ENCODE measurements at places on chromosomes 1 and 21. TPM values are rescaled to one million over a fixed set of nuclear protein-coding genes. Genes with fewer than 3 reads are reported as not detected.

- peak; percentile 55 for DNase-seq
Observed at GRCh38 chr1:34164771-34165391, at the start of gene CSMD2. Gene CSMD2, minus strand, starts transcription at chr1:34165230. Its CDS starts 133 bp downstream, at chr1:34165097.

DNA sequence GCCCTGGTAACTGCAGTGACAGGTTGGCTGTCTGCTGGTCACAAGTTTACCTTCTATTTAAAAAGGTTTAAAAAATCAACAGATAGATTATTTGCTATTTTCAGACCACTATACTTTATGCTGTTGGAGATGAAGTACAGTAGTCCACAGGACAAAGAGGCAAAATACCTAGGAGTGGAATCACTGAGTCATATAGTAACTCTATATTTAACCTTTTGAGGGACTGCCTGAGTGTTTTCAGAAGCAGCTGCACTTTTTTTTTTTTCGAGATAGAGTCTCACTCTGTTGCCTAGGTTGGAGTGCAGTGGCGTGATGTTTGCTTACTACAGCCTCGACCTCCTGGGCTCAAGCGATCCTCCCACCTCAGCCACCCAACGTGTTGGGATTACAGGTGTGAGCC lies 11.7 kb downstream of the CNIH4 start:
- no peak for DNase-seq

DNA sequence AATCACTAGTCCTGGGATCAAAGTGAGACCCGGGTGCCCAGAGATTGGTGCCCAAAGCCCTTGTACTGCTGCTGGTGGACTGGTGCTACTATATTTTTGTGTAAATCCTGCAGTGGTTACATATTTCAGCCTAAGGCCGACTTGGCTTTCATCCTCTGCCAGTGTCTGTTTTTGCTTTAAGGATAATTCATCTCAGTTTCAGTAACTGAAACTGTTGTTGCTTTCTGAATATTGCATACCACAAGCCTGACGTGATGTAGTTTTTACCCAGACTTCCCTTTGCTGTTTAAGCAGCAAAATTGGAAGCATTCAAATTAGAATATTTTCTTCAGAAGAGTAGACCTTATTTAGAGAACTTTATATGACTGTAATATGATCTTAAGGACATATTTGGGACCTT lies 341.8 kb downstream of the RYR2 start:
- no peak for DNase-seq

DNA sequence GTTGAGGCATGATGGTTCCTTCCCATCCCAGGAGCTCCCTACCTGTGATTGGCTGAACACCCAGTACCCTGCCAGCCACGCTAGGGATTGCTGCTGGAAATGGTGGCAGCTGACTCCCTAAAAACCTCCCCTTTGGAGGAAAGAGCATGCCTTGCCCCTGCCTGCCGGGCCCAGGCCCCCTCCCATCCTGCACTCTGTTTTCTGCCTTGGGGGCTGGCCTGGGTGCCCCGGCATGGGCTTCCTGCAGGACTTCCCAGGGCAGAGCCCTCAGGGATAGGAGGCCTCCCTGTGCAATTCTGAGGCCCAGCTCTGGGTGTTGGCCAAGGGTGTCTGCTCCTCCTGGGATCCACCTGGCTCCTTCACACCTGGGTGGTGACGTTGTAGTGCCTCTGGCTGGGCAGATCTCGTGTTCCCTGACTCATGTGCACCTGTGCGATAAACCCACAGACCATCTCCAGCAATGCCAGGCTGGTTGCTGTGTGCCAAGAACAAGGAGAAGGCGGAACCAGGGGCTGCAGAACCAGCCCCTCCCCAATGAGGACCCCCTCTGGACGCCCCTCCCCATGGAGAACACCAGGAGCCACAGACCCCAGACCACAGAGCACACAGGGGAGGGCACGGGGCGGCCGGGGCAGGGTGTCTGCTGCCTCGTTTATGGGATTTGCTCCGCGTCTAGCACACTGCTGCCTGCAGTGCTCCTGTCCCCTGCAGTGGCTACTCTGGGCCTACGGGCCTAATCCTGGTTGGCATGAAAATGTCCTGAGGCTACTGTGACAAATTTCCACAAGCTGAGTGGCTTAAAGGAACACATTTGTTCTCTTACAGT lies 13.6 kb downstream of the CSTB start:
- DNase-seq, result no peak

DNA sequence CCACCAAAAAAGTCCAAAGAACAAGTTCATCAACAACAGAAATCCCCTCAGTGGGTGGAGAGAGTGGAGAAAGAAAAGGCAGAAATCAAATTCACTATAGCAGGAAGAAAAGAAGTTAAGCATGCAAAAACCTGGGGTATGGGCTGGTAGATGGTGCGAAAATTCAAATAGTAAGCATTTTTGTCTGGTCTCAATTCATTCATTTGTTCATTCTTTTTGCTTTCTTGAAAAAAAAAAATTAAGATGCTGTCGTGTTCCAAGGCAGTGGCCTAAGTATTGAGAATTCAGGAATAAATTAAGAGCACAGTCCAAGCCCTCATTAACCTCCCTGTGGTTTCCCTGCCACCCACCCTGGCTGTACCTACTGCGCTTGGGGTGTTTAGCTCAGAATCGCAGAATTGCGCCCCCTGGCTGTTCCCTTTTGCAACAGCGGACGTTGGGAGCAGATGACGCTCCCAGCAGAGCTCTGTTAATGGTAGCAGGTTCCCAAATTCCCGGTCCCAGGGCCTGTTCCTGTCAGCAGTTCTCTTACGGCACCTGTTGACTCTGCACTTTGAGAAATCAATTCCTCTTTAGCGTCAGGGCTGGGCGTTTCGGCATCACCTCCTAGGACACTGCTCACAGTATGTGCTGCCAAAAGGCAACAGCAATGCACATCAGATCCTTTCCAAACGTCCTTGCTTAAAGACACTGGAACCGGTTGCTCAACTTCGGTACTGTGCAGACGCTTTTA lies 34.0 kb upstream of the SSX2IP start:
- no peak for DNase-seq

DNA sequence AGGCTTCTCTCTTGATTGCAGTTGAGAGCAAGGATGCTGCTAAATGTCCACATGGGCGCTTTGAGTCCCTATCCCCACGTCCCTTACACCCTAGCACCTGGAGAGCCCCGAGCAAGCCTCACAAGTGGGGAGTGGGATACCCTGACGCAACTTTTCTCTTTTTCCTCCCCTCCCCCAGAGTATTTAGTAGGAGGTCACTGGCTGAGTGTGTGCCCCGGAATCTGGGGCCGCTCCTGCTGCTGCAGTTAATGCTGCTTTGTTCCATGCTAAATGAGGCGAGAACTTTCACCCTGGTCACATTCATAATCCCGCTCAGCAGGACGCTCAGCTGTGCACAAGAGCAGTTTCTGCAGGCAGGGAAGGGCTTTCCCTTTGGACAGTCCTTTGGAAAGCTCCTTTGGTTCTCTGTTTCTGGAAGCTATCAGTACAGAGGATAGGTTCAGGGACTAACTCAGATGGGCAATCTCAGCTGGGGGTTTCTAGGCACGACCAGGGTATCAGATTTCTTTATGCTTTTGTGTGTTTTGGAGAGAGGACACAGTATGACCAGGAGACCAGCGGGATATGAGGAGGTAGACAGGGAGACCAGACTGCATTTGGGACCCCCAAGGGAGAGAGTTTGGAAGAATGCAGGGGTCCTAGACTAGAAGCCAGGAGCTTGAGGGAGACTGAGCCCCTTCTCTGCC lies 75.9 kb downstream of the NOS1AP start:
- no peak for DNase-seq

DNA sequence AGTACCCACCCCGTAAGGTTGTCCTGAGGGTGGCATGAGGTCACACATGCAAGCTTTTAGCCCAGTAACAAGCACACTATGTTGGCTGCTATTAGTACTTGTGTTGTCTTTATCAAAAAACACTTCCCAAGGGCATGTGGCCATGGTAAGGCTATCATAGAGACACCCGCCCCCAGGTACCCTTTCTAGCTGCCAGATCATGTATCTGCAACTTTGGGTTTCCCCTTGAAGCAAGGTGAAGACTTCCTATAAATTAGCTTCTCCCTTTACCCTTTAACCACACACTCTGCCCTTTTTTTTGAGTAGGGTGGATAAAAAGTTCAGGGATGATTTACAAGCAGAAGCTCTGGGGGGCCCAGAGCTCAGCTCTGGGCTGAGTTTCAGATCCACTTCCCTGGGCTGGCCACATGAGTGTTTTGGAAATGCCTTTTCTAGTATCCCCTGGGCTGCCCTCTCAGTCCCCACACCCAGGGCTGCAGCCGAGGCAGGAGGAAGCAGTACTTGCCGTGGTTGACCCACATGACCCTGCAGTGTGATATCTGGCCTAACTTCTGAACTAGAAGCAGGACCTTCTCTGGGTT lies 2.0 kb downstream of the ZDHHC18 start:
- no peak for DNase-seq

DNA sequence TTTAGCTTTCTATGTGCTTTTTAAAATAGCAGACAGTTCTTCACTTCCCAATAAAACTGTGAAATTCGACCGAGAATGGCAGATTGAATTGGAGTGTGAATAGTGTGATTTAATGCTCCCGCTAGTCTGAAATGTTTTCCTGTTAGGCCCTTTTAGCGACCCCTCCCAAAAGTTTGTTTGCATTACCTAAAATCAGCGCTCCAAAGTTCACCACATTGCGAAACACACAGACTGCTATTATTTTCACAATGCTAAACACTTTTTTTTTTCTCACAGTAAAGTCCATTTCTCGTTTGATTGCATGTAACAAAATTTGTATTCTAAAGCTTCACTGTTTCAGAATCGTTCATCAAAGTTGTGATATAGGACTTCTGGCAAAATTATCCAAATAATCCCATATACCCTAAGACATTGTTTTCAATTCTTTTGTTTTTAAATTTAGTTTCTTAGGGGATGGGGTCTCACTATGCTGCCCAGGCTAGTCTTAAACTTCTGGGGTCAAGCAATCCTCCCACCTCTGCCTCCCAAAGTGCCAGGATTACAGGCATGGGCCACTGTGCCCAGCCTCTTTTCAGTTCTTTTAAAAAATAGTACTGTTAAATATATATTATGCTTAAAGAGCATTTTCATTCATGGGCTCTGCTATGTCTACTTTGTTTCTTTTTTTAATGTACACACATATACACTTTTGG lies 76.5 kb upstream of the USH2A start:
- DNase-seq, result no peak

GRCh38 chr1:205315008-205315618 lies 6.4 kb downstream of the NUAK2 start:
- no peak for DNase-seq

DNA sequence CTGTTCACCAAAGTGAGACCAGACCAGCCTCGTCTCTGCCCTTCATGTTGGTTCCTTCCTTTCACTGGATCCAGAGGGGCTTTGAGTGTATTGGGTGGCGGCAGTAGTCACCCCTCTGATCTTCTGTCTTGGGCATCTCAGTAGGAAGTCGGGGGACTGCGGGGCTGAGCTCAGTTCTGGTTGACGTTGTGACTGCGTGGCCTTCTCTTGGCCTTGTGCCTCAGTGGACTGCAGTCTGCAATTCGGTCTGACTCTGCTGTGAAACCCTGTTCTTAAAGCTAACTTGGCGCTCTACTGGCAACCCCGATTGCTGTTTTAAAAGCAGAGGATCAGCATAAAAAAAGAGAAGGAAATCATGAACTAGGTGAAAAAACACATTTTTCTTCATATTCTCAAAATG lies 56.7 kb downstream of the SLC37A1 start:
- peak; percentile 34 for DNase-seq

TGFB2 gene
- total RNA-seq, result 20.3 TPM
